Kidney (tissue), 22 donors: ENCODE measurements at places on chromosomes 13 and 19.

DNA sequence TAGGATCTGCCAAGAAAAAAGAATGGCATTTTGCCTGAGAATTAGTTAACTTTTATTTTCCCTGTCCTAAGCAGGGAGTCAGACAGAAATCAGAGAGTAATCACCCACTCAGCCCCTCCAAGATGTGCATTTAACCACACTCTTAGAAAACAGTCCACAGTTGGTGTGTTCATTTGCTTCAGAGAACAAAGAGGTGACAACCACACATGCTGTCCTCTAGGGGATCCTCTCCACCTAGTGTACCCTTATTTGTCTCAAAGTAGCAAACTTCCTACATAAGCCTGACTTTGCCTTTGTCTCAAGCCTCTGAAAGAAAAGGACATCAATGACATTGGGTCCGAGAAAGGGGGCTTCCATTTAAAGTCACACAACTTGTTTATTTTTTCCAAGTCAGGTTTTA is 107.0 kb upstream of the RFC3 start:
- DNase-seq, result no peak
- H3K27ac ChIP-seq, result no peak overlapping the region
- H3K27me3 ChIP-seq, result no peaks in the 10 kb centered on the region
- no peak overlapping the region for H3K4me3 ChIP-seq
- no peaks in the 10 kb centered on the region for H3K4me1 ChIP-seq

GRCh38 chr13:42388326-42388725 is 116.4 kb downstream of the AKAP11 start:
- DNase-seq, result no peak
- H3K27ac ChIP-seq, result no peak overlapping the region
- H3K27me3 ChIP-seq, result no peaks in the 10 kb centered on the region

GRCh38 chr13:30796132-30796572 is 60.8 kb downstream of the ALOX5AP start:
- peak overlapping the region; percentile 41 for H3K4me3 ChIP-seq
- no peak for DNase-seq
- H3K27ac ChIP-seq, result no peak overlapping the region
- no peaks in the 10 kb centered on the region for H3K36me3 ChIP-seq

GRCh38 chr13:103961129-103961528 is 894.9 kb upstream of the SLC10A2 start:
- no peaks in the 10 kb centered on the region for H3K36me3 ChIP-seq
- DNase-seq, result no peak
- no peak overlapping the region for H3K27ac ChIP-seq
- H3K4me1 ChIP-seq, result no peaks in the 10 kb centered on the region
- H3K27me3 ChIP-seq, result no peaks in the 10 kb centered on the region

DNA sequence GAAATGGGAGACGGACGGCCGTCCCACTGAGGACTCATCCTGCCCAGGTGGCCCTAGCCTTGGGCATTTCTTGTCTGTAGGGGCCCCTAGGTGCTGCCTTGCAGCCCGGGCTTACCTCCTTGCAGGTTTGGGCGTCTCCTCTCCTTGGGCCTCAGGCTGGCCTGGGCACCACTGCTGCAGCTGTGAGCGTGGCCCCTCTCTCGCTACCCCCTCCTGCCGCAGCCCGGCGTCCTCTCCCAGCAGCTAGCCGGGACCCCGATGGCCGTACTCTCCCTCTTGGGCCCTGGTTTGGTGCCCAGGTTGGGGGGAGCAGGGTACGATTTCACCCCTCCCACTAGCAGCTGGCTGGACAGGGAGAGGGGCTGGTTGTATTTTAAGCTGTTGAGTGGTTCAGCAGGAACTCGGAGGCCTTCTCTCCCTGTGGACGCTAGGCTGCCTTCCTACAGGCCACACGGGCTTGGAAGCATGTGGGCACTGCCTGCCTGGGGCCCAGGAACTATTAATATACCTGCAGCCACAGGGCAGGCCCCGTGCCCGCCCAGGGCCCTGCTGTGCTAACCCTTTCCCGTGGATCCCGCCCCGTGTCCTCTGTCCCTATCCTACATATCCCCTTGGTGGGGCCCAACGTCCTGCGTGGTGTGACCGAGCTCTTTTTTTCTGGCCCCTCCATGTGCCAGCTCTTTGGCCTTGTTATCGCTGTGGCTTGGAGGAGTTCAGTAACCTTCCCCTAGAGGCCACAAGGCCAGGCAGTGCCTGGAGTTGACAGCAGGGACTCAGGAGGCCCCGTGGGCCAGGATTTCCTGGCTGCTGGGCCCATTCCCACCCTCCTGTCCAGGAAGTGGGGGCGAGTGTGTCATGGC is 11.7 kb downstream of the NDUFB7 start:
- H3K4me1 ChIP-seq, result no peaks in the 10 kb centered on the region
- no peaks in the 10 kb centered on the region for H3K36me3 ChIP-seq
- DNase-seq, result no peak
- H3K4me3 ChIP-seq, result no peak overlapping the region
- H3K27ac ChIP-seq, result no peak overlapping the region

DNA sequence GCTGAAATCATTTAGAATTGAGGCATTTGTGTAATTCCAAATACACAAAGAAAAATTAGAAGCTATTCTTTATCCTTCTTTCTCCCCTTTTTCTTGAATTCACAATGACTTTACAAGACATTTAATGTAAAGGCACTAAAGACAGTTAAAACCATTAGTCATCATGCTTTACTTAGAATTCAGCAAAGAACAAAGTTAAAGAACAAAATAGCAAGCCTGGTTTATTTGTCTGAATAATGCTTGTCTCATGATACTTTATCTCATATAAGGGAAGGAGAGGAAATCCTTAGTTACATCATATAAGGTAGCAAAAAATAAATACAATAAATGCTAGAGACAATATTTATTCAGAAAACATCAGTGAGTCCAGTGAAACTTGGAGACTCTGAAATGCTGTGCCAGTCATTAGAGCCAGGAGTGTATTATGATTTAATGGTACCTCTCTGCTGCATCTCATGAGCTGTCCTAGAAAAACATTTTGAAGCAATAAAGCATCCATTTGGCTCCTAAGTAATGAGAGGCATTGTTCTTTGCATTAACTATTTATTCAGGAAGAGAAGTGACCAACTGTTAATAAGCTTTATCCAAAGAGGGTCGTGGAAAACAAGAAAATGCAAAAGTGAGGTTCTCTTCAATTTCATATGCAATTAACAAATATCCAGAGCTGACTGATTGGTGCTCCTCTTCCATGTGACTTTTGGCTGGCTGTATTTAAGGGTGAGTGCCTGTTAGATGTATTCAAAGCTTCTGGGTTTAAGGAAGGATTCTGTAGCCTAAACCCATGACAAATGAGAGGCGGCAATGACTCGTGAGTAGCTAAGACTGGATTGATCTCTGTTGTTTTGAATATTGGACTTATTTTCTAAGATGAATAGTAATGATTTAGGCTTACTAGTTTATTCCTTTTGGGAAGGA is 105.0 kb downstream of the DGKH start:
- H3K4me1 ChIP-seq, result no peaks in the 10 kb centered on the region
- H3K36me3 ChIP-seq, result no peaks in the 10 kb centered on the region
- H3K27ac ChIP-seq, result no peak overlapping the region
- H3K27me3 ChIP-seq, result no peaks in the 10 kb centered on the region
